RPMI7951 (cell line): ENCODE measurements at places on chromosomes 1 and 21.
A peak's percentile ranks its signal among the peaks of the same experiment; 100 is the strongest.

DNA sequence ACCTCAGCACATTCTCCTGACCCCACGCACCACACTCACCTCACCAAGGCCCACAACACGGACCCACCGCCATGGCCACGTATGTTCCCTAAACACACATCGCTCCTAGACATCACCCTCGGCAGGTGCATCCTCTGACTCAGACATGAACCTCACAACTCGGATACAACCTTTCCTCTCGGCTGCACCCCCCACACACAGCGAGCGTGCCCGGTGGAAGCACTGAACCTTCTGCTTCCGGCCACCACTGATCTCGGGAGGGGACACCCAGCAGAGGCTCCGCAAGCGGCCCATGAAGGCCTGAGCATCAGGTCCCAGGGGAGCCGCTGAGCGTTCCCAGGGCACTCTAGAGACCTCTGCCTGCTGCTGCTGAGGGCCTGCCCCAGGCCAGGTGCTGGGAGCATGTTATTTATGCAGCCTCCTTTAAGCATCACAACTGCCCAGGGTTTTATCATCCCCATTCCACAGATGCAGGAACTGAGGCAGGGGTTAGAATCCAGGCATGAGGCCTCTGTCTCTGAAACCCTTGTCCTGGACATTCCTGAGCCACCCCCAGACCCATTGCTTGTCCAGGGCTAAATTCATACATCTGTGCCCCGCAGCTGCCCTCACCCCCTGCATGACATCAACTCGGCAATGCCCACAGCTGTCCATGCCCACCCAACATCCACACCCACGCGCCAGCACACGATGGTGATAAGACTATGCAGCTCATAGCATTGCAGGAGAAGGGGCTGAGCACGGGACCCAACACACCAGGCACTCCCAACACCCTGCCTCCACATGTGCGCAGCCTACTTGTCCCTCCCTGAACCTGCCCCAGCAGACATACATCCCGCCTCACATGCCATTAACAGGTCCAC, 27.0 kb downstream of the SDC3 start:
- no peak for DNase-seq

DNA sequence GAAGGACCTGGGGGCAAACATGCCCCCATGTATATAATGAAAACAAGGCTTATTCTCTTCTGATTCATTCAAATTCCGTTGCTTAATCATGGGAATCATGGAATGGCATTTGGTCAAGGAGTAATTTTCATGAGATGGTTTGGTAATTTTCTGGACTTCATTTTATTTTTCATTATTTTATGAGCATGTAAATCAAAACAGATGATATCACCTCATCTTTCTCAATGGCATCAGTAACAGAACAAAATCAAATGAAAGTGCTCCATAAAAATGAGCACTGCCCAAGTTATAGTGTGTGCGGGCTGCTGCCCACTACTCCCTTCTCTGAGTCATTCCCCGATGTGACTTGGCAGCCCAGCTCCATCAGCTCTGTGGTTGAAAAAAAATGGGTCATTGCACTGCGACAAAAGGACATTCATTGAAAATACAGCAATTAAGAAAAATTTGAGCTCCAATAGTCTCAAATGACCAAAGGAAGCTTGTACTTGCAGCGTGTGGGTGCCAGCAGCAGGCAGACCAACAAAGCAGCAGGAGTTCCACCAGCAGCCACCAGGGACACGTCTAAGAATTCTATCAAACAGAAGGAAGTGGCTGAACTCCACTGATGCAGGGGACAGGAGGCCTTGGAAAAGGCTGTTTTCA, 84.3 kb upstream of the VAV3 start:
- peak; percentile 76 for DNase-seq

GRCh38 chr1:21123287-21123948, 53.3 kb downstream of the EIF4G3 start:
- no peak for DNase-seq

- DNase-seq: no peak
These were observed 4.7 kb upstream of the DMBX1 start for GRCh38 chr1:46484783-46485490.

DNA sequence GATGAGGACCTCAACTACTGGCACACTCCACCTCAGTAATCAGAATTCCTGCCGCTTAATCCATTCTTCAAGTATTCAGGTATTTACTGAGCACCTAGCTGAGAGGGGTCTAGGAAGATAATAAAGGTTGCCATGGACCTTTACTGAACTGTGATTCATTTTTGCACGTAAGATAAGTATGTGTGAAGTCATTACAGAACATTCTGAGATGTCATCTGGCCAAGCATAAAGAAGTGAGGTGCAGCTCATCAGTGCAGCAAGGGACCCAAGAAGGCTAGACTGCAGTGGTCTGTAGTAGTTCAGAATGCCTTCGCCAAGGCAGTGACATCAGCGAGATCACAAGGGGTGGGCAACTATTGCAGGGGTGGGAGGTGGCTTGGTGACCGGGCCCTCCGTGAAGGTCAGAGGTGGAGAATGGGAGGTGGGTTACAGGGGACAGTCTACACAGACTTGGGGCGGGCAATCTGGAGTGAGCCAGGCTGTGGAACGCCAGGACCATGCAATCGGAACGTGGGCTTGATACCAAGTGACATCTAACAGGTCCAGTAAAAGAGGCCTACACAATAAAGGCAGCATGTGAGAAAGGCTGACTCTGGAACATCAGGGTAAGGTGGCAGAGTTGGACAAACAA, 107.4 kb downstream of the SLC45A1 start:
- no peak for DNase-seq

DNA sequence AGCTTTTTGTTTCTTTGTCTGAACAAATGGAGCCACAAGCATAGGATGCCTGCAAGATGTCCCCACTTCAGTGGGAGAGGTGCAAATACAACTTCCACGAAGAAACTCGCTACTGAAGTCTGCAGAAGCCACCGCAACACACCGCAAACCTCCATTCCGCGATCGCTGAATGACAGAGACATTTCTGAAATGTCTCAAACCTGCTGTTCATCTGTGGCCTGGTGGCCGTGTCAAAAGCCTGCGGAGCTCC, 1.0 kb downstream of the TP53BP2 start:
- DNase-seq: peak; percentile 24

DNA sequence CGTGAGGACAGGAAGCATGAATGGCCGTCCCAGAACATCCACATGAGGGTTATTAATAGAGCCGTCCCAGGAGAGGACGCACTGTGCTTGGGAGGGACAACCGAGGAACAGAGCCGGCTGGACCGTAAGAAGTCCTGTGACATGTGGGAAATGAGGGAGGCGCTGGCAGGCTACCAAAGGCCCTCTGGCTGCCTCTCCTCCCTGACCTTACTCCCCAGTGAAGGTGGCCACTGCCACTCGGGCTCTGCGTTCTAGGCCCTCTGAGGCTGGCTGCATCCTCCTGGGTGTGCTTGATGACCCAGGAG, 15.5 kb upstream of the NPPB start:
- DNase-seq: peak; percentile 22

GRCh38 chr1:107789817-107790524, 175.0 kb downstream of the VAV3 start:
- DNase-seq: no peak

GRCh38 chr1:97050506-97050905, 328.9 kb downstream of the PTBP2 start:
- peak; percentile 47 for DNase-seq

- no peak for DNase-seq
These were observed 25.5 kb downstream of the ODF2L start for GRCh38 chr1:86370601-86371022.

GRCh38 chr1:114509596-114510273, 1.3 kb downstream of the TRIM33 start:
- DNase-seq: no peak

DNA sequence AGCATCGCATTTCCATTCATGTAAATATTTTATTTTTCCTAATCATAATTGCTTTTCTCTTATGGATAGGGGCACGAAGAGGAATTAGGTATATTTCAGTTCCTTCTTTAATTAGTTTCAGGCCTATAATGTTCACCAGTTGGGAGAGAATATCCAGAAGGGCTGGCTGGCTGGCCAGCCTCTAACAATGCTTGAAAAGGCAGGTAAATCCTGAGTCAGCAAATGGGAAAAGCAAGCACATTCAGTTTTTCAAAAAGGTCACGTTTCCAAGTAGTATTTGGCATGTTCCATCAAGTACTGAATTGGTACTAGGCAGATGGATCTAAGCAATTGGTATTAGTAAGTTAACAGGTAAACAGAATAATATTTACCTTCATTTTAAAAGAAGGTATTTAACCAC, 8.0 kb downstream of the RAB29 start:
- no peak for DNase-seq

- no peak for DNase-seq
These were observed 183.0 kb downstream of the BARHL2 start for GRCh38 chr1:90534116-90534515.

GRCh38 chr1:221850470-221851187, 108.7 kb upstream of the DUSP10 start:
- DNase-seq: no peak

DNA sequence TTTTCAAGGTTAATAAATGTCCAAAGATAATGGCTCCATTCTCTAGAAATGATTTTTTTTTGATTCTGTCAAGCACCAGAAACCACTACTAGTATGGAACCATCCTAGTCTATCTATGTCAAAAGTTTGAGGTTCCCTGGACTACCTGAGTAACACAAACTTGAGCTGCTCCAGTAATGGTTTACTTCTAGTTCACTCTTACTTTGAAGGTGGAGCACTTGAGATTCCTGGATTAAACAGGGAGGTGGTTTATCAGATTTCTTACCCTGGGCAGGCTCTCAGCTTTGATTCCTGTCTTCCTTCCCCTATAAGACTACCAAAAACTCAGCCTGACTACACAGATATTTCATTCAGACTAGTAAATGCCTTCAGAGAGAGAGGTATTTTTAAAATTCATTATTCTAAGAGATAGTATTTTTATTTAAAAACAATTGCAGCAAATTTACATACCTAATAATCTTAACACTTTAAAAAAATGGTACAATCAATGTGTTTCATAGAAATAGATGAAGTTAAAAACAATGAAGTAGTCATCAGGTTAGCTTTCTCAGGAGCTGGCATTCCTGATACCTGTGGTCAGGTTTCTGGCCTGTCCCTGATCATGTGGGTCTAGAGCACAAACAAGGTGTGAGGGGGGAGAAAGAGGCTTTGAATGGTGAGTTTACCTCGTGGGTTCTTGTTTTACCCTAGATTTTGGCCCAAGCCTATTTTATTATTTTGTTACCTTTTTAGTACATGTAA, 23.4 kb downstream of the PHC2 start:
- DNase-seq: no peak

GRCh38 chr1:4150262-4150661, 250.2 kb upstream of the C1orf174 start:
- no peak for DNase-seq

GRCh38 chr1:81484284-81484683, 316.4 kb upstream of the ADGRL2 start:
- DNase-seq: no peak

- no peak for DNase-seq
These were observed 61.3 kb downstream of the TESK2 start for GRCh38 chr1:45429561-45430159.

DNA sequence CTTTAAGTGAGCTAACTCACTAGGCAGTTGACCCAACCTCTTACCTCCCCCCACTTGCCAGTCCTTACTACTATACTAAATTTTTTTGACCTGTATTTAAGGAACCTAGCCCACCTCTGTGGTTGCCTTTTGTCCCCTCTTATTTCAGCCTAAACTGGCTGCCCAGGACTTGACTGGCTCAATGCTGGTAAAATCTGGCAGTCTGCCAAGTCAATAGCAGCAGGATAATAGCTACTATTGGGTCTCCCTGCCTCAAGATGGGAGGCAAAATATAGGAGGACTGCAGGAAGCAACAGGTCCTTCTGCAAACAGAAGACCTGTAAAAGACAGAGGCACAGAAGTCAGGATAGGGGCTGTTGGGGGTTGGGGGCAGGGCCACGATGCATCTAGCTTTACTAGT, 144.2 kb upstream of the POGK start:
- no peak for DNase-seq

DNA sequence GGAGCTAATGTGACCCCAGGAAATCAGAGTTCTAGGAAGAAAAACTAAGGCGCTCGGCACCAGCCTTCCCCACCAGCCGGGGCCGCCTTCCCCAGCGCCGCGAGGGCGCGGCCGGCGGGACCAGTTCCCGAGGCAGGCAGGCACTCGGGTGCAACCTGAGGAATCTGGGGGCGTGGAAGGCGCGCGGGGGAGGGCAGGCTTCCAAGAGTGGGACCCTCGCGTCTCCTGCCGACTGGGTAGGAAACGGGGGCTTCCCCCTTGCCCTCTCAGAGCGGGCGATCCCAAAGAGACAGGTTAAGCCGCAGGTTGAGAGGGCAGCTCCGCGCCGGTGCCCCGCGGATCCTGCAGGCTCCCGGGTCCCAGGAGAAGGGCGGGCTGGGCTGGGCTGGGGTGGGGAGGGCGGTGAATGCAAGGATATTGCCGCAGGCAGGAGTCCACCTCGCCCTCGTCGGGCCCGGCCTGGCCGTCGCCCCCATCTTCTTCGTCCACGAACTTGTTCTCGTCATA, 431 bp downstream of the ARPC5 start:
- peak; percentile 37 for DNase-seq

DNA sequence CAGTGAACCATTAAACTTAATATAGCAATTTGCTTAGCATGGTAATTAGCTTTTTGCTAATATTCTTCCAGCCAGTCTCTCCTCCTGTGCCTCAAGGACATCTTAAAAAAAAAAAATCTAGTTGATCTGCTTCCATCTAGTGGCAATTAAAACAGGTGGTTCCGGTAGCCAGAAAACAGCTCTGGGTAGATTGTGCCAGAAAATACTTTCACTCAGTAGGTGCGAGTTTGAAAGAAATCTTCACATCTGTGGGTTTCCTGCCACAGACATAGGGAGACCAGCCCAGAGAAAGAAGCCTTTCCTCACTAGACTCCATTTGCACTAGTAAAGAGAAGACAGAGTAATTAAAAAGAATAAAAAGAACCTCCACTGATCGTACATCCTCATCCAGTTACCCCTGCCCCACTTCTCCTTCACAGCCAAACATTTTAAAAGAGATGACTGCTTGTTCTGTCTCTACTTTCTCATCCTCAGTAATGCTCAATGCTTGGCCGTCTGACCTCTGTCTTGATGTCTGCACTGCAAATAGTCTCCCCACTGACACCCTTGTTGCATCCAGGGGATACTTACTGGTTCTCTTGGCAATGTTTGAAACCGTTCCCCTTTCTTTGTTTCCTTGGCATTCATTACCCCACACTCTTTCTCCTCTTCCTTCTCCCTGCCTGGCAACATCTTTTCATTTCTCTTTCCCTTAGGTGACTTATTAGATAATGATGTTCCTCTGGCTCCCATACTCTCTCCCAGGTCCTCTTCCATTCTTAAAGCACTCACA, 16.9 kb downstream of the SELL start:
- no peak for DNase-seq
